ENCODE measurements at places on chromosomes 2 and 18.

GRCh38 chr2:16657671-16658070, 8.0 kb downstream of the CYRIA start:
- DNase-seq: no peak

DNA sequence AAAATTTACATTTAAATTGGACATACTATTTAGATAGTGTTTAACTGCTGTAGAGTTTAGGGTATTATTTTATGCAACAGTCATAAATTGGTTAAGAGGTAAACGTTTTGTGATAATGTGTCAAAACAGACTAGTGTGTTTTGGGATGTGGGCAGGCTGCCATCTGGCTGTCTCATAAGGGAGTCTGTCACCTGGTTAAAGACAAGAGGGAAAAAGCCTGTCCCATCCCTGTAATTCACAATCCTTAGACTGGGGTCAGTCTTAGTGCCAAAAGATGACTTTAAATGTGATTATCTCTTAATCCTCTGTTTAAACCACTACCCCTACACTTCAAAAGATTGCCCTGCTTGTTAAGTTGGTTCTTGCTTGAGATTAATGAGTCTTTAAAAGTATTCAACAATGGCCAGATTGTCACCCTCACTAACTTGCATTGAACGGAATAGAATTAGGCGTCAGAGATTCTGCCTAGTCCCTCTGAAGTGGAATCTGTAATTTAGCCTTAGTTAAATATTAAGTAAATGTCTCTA, 59.2 kb downstream of the SGPP2 start:
- no peak for DNase-seq

DNA sequence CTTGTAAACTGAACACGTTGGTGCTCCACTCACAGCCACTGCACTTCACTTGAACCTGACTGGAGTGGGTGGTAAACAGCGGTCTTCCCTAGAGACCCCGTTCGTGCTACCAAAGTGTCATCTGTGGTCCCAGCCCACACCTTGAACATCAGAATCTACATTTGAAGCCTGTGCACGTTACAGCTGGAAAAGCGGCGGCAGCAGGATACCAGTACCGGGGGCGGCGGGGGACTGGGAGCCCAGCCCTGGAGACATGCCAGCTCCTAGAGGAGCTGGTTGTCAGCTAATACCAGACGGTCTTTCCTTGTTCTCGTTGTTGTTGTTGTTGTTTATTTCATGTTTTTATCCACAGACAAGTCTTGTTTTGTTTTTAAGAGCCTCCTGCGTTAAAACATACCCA, 156.7 kb downstream of the WDSUB1 start:
- no peak for DNase-seq

DNA sequence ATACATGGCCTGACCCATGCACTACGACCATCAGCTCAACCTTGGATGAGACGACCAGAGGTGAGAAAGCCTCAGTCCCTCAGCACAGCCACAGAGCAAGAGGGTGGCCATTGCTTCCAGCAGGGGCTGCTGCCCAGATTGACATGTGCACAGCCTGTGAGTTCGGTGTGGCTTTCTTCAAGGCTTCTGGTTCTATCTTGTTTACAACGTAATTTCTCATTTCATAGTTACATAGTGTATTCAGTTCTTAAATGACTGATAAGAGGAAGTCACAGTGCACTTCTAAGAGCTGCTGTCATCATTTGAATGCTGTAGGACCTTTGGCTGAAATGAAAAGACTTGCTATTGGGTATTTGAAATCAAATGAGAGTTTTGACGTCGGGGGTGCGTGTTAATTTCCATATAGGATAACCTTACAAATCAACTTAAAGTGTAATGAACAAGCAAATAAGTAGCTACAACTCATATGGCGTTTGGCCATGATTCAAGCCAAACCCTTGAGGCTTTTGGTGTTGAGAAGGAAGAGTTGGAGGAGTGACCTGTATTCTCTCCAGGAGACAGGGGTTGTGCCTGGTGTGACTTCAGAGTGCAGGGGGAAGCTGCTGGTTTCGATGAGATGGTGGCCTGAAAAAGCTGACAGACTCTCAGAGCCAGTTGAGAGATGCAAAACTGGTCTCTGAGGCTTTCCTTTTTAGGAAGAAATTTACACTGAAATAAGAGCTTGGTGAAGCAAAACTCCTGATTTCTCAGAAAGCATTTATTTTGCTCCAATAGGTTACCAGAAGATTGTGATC, 51.0 kb downstream of the TSHZ1 start:
- DNase-seq: no peak

GRCh38 chr2:207747653-207748560, 21.8 kb downstream of the FZD5 start:
- no peak for DNase-seq

GRCh38 chr2:178912416-178913048, 105.3 kb upstream of the TTN start:
- DNase-seq: no peak
